CD4-positive, alpha-beta T cell treated with Interferon gamma for 1 hour (primary cell): ENCODE measurements at places on chromosomes 13 and 19.

GRCh38 chr13:111915104-111915551, 151.8 kb upstream of the SOX1 start:
- no peak for DNase-seq

DNA sequence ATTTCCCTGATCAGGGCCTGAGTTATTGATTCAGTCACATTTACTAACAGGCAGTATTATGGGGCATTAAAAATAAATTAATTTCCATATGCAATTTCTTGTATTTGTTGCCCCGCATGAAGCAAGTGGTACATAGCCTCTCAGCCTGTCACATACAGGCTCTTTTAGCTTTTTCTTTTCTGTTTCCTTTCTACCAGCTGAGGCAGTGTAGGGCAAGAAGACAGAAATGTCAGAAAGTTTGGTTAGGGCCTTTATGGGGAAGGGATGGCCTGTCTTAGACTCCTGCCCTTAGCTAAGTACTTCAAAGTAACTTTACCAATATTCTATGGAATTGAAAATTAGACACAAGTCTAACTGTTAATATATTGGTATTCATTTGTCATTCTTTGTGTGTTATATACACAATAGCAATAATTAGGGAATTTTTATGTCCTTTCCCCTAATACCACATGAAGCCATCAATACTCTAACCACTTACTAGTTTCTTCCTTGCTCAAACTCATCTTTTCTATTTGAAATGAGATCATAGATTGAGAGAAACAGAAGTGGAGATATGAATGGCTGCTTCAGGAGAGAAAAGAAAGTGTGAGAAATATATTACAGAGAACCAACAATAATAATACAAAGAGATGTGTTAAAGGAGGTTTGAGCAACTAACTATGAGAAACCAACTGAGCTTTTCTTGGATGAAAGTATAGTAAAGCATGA, 669.6 kb downstream of the PCDH17 start:
- DNase-seq = no peak

DNA sequence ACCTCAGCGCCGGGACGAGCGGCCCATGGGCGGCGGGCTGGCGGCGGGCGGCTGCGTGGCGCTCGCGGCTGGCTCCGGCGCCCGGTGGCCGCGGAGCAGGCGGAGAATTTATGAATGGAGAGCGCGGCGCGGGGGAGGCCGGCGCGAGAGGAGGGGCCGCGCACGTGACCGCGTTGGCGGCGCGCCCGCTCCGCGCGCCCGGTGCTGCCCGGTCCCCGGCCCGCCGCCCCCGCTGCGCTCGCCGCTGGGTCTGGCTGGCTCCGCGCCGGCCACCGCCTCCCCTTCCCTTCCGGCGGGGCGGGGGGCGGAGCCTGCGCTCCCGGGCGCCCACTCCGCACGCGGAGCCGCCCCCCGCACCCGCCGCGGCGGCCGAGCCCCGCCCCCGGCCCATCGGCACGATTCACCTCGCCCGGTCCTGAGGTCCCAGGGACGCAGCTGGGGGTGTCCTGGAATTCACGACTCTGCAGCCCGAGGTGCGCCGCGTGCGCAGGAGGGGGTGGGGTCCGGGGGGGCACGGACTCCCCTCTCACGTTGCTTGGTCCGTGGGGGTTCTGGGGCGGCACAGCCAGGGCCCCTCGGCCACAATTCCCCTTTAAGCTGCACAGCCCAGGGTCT, at the start of gene CBARP:
TSS of gene CBARP (minus strand) at position 252 of the 615 bp plus-strand sequence. CDS start 1,905 bp downstream, outside the sequence.
- no peak for DNase-seq

- DNase-seq = no peak
Measured at GRCh38 chr19:45468803-45469131, 971 bp downstream of the FOSB start.

DNA sequence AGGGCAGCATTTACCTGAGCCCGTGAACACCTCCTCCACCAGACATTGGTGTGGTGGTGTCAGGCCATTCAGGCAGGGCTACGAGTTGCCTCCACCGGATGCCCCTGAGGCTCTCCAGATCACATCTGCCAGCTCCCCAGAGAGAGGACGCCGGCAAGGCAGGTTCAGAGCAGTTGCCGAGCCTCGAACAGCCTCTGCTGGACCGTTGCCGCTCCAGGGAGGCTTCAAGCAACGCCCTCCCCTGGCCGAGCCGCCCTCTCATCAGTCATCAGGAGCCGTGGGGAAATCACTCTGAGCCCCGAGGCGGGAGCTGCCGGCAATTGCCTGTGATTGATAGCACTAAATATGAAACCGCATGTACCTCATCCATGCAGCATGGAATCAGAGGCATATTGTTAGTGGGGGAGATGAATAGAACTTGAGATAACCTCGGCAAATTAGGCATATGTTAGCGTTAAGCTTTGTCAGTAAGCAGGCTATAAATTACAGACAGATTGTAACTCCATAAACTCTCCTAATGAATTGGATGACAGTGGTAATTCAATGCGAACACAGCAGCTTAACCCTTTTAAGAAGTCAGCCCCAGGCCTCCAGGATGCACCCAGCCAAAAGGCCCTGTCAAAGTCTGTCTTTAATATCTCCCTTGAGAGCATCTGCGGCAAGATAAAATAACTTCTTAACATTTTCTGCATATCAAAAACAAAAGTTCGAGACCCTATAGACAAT, 29.8 kb upstream of the SPACA7 start:
- DNase-seq = no peak

DNA sequence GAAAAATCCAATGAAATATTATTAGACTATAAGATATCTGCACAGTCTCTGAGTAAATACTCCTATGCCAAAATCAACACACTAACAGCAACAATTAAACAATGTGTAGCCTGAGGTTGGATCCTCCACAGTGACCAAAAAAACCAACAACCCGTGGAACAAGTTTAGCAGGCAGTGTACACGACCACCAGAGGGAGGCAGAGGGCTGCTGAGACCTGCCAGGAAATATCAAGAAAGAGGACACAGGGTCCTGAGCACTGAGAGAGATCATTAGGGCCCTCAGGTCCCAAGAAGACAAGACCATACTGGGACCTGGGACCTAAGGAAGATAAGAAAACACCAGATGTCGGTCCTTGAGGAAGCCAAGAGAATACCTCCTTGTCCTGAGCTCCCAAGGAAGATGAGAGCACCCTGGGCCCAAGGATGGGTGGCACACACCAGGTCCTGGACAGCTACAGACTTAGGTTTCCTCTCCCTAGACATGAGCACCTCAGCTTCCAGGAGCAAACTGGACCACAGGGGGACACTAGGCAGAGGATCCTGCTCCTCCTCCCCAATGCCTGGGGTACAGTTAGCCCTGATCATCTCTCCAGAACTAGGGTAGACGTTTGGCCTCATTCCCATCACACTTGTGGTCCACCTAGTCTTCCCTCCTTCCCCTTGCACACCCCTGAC, 822 bp upstream of the ZNF274 start:
- DNase-seq = peak; percentile 54

DNA sequence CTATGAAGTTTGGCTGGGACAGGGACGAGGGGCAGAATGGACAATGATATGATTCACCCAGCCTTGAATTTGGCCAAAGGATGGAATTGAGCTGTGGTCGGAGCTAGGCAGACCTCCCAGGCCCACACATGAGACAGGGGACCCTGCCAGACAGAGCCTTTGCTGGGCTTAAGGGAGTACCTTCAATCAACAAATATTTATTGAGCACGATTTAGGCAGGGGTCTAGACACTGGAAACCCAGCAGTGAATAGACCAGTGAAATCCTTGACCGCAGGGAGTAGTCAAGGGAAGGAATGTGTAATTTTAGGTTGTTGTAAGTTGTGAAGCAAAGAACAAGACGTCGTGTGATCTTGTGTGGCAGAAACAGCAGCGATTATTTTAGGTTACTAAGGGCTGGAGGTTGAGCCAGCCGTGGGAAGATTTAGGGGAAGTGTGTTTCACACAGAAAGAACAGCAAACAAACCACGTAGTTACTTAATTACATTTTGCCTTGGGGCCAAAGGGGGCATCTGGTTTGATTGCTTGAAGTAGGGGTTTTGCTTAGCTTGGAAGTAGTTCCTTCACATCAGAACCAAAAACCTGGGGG, 16.9 kb upstream of the AP1M2 start:
- DNase-seq = peak; percentile 72

- DNase-seq = no peak
Measured at GRCh38 chr19:32719611-32720059, at the start of gene TDRD12. TSS of gene TDRD12 (plus strand) at chr19:32719767. CDS start at chr19:32720073, 306 bp downstream.

DNA sequence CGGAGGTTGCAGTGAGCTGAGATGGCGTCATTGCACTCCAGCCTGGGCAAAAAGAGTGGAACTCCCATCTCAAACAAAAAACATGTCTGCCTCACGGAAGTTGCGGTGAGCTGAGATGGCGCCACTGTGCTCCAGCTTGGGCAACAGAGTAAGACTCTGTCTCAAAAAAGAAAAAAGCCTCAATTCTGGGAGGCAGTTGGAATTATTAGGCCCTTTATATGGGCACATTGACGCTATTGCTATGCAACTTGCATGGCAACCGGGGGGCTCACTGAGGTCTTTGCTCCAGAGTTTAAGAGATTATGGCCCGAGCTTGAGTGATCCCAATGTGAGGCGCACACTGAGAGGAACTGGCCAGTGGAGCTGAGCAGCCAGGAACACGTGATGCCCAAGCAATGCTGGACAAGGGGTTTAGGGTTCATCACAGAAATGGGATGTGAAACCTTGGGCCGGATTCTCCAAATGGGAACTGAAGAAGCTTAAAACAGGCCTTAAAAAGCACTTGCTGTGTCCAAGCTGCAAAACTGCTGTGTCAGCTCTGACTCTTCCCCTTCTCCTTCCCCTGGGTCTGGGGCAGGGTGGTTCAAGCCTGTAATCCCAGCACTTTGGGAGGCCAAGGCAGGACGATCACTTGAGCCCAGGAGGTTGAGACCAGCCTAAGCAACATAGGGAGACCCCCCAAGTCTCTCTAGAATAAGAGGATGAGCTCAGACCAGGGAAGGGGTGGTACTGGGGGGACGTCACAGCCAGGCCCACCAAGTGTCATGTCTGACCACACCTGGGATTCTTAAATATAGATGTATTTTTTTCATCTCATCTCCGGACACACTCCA, 2.5 kb downstream of the FTL start:
- DNase-seq = peak; percentile 71

- DNase-seq = peak; percentile 43
Measured at GRCh38 chr13:24228852-24229458, 68.4 kb downstream of the SPATA13 start.

GRCh38 chr19:24159707-24160106, 72.7 kb downstream of the ZNF254 start:
- no peak for DNase-seq

DNA sequence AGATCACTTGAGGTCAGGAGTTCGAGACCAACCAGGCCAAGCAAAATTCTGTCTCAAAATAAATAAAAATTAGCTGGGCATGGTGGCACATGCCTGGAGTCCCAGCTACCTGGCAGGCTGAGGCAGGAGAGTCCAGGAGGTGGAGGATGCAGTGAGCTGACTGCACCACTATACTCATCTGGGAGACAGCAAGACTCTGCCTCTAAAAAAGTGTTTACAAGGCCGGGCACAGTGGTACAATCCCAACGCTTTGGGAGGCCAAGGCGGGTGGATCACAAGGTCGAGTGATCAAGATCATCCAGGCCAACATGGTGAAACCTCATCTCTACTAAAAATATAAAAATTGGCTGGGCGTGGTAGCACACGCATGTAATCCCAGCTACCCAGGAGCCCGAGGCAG, 4.2 kb upstream of the DAPK3 start:
- no peak for DNase-seq

DNA sequence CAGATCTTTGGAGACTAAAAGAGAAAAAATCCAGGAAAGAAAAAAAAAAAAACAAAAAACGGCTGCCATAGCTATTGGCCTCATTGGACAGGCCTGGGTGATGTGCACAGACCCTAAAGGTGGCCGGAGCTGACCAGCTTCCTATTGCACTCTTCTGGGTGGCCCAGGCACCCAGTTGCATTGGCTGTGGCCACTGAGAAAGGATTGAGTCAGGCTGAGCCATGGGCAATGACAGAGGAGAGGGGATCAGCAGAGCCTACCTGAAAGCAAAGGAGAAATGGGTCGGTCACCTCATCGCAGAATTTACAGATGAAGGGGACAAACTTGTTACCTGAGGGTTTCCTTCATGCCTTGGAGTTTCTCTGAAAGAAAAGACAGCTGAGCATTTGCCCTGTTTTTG, 17.3 kb downstream of the HMGB1 start:
- no peak for DNase-seq

DNA sequence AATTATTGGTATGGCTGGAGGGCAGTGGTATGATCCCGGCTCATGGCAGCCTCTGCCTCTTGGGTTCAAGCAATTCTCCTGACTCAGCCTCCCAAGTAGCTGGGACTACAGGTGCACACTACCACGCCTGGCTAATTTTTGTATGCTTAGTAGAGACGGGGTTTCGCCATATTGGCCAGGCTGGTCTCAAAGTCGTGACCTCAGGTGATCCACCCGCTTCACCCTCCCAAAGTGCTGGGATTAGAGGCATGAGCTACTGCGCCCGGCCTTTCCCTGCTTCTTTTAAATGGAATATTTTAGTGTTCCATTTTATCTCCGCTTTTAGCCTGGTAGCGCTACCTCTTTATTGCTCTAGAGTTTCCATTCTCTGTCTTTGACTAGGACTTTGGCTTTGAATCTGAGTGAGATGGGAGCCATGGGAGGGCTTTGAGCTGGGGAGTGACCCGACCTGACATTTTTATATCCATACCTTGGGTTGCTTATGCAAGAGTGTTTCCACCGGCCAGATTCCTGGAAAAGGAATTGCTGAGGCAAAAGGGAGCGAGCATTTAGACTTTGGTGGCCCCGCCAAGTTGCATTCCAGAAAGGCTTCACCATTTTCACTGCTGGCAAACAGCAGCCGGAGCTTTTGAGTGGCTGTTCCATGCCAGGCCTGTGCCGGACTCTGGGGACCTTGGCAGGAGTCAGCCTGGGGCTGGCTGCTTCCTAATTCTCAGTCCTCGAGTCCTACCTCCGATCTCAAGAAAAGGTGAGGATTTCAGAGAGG, 22.9 kb downstream of the BICRA start:
- no peak for DNase-seq

- peak; percentile 77 for DNase-seq
Measured at GRCh38 chr19:703651-704446, 4.9 kb upstream of the PALM start.
